ENCODE measurements at places on chromosomes 4 and X.

DNA sequence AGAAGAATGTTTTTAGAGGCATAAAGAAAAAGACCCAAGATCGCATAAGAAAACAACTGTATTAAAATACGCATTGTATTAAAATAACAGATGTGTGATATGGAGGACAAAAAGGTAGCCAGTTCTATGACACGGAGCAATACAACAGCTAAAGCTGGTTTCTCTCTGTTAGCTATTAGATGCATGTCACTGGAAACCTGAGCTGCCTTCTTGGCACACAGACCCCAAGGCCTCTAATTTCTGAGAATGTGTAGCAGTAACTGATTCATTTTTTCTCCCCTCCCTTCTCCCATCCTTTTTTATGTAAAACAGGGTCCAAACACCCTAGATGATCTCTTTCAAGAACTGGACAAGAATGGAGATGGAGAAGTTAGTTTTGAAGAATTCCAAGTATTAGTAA is 4.1 kb downstream of the S100G start:
- DNase-seq, result no peak

DNA sequence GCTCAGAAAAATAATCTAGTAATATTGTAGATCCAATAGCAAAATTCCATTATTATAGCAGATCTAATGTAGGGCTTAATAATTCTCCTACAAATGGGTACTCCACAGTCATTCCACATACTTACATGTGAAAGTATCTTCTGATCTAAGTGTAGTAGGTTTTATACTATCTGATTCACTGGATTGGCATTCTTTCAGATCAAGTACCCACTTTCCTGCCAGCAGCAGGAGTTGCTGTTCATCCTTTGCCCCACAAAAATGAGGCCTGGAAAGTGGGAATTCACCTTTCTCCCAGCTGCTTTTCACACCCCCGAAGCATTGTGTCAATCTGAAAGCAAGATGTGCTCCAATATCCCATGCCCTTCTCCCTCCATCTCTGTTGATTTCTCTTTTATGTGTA is 77.1 kb upstream of the RXFP1 start:
- no peak for DNase-seq

GRCh38 chr4:151798678-151799416 is 38.0 kb upstream of the GATB start:
- DNase-seq, result no peak

DNA sequence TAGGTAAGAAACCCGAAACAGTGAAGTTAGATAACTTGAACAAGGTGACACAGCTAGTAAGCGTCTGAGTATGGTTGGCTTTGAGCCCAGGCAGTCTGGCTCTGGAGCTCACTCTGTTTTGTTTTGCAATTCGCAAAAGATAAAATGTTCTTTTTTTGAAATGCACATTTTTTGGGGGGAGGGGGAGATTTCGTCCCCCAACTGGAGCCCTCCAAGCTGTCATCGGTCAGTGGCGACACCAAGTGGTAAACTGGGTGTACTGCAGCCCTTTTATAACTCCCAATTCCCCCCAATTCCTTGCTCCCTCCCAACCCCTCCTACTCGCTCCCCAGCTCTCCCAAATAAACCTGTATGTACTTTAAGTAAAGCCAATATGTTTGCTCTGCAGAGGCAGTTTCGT is 2.8 kb upstream of the CLCN5 start:
- no peak for DNase-seq

DNA sequence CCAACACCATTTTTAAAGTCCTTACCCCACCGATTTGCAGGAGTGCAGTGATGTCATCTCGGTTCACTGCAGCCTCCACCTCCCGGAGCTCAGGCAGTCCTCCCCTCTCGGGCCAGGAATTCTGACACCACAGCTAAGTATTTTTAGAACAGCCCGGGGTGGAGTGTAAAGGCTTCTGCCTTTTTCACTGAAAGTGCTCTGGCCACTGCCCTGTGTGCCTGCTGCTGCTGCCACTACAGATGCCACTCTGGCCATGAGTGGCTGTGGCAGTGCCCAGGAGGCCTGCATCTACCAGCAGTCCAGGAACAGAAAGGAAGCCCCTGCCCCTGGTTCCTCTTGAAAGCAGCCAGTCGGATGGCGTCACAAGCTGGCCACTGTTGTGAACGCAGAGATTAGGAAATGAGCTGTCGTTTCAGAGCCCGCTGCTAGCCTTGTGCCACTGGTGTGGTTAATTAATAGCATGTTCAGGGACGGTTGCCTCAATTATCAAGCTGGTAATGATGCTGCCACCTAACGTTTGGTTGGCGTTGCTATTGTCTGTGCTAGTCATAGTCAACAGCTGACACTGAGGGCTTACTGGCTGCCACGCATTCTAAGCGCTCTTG is 23.6 kb upstream of the TBC1D14 start:
- DNase-seq, result no peak

DNA sequence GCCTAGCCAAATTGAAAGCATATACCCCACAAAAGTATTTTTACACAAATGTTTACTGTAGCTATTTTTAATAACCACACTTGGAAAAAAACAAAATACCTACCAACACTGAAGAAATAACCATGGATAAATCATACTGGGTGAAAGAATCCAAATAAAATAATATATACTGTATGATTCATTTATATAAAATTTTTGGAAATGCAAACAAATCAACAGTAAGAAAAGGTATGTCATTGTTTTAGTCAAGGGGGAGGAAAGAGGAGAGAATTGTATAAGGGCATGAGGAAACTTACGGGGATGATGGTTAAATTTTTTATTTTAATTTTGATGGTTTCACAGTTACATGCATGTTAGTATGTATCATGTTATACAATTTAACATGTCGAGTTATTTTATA is 557.8 kb downstream of the TECRL start:
- no peak for DNase-seq

- no peak for DNase-seq
Observed at GRCh38 chrX:151099001-151099400, 77.4 kb upstream of the GPR50 start.

DNA sequence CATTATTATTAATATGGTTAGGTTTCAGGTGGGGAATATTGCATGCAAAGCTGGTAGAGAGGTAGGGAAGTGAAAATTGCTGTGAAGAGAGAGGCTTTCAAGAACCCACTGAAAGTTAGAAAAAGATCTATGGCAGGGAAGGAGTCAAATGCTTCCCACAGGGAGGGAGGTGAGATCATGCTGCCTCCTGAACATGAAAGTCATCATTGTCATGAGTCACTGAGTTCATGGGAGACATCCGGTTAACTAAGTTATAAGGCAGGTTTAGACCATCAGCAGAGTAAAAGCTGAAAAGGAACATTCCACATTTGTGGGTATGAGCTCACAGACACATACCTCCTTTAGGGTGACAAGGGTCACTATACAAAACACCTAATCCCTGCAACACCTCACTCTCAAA is 16.2 kb downstream of the GATB start:
- DNase-seq, result no peak

GRCh38 chrX:13681595-13681994 is 7.3 kb upstream of the RAB9A start:
- DNase-seq, result no peak

- no peak for DNase-seq
Observed at GRCh38 chr4:59565836-59566235, 1634.3 kb upstream of the ADGRL3 start.

- DNase-seq, result no peak
Observed at GRCh38 chr4:129246910-129247461, 151.0 kb downstream of the C4orf33 start.

DNA sequence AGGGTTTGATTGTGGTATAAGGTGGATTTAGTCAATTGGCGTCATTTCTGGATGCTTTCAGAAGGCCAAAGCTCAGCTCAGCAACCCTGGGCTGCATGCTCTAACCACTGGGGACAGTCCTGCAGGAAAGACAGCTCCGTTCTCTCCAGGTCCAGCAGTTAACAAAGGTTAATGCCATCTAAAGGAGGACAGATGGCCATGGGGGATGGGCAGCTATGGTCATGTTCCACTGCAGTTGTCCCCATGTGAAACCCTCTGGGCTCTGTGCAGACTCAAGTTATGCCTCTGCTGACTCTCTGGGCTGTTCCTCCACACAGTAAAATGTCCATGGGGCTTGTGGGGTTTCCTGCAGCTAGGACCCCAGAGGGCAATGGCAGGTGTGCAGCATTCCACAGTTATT is 562.1 kb upstream of the ADGRL3 start:
- DNase-seq, result no peak

- DNase-seq, result no peak
Observed at GRCh38 chr4:78059938-78060337, 2.8 kb downstream of the FRAS1 start.

- DNase-seq, result no peak
Observed at GRCh38 chr4:55035892-55036291, 89.5 kb downstream of the KDR start.

DNA sequence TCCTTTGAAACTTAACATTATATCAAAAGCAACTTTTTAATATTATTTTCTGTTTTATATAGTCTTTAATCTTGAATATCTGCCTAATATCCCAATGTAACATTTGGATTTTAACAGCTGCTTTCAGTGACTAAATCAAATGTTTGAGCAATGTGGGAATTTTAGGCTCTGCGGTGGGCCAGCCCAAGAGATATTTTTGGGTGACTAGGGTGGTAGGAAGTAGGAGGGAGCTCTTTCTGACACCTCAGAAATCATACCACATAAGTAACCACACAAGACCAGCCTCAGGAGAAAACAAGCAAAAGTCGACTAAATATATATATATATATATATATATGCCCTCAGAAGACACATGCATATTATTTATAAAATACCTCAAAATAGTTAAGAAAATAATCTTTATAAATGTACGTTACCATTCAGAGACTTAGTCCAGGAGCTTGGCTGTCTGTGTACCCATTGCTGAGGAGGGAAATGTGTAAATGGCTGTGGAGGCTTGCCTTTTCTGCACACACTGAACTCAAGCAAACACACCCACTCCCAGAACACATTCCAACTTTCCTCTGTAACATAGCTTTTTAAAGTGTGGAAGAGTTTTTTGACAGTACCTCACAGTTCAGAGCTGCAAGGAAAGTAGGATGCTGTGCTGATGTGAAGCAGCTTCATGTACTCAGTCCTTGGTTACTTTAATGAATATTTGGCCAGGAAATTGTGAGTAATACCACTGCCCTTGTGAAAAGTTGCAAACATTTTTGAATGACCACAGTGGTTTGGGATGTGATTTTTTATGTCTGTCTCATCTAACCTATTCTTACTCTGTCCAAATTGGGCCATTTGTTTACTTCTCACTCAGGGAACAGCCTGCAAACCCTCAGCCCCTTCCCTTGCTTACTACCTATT is at the start of gene RTL3:
Gene RTL3, minus strand, starts transcription at position 484 of the 900 bp plus-strand sequence. CDS start 908 bp downstream, outside the sequence.
- DNase-seq, result no peak

DNA sequence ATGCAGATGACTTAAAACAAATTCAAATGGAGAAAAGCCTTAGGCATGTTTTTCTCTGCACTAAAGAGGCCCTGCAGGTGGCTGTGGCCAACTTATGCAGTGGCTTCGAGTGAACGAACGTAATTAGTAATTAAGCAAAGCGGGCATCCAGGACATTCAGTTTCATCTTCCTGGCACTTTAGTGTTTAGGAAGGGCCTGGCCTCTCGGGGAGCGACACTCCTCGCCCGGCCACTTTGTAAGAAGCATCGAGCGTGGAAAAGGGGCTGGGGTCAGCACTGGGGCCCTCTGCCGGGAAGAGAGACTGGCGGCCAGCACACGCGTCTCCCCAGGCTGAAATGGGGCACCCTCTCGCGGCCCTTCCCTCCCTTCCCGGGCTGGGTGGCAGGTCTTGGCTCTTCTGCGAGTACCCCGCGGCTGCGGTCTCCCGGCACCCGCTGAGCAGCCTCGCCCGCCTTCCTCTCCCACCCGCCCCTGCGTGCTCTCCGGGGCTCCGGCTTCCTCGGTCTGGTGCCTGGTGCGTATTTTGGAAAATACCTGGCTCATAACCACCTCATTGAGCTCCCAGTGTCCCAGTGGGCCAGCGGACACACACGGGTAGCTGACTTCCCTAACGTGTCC is 677 bp upstream of the CYP4V2 start:
- peak; percentile 36 for DNase-seq

- DNase-seq, result no peak
Observed at GRCh38 chr4:2296631-2297601, 35.0 kb upstream of the MXD4 start.

DNA sequence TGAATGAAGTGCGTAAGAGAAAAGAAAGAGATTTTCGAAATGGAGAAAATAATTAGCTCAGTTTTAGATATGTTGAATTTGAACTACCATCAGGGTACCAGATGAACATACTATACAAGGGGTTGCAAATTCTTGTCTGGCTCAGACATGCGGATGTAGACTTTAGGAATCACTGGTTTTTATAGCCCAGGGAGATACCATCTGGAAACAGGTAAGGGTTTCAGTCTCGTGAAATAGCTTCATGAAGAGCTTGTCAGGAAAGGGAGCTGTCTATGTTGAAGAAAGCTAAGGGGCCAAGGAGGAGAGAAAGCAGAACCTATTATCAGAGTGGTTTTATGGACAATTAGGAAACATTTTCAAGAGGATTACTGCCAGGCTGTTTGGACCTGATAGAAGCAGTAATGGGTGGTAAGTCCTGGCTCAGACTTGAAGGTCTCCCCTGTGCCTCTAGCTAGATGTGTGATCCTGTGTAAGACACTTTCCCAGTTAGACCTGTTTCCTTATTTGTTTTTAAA is 6.7 kb downstream of the RAB9A start:
- no peak for DNase-seq

GRCh38 chrX:21943460-21944135 is 3.1 kb downstream of the SMS start:
- no peak for DNase-seq

GRCh38 chrX:8673201-8673600 is 58.7 kb downstream of the ANOS1 start:
- no peak for DNase-seq

- DNase-seq, result no peak
Observed at GRCh38 chrX:42615161-42615563, 162.8 kb downstream of the PPP1R2C start.

- DNase-seq, result no peak
Observed at GRCh38 chrX:67543818-67544217, at the start of gene AR. Gene AR (plus strand): TSS chrX:67544021. CDS start chrX:67545147, 1,126 bp downstream.

GRCh38 chrX:50594788-50595187 is 124.2 kb upstream of the DGKK start:
- no peak for DNase-seq

DNA sequence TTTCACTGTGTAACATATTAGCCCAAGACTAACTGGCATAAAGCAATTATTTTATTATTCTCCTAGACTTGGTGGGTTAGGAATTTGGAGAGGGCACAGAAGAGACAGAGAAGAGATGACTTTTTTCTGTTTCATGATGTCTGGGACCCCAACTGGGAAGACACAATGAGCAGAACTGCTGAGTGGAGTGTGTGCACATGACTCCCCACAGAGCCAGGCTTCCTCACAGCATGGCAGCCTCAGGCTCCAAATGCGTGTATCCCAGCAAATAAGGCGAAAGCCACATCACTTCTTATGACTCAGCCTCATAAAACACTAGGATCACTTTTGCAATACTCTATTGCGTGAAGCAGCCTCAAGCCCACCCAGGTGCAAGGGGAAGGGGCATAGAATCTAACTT is 68.4 kb downstream of the MFAP3L start:
- no peak for DNase-seq

DNA sequence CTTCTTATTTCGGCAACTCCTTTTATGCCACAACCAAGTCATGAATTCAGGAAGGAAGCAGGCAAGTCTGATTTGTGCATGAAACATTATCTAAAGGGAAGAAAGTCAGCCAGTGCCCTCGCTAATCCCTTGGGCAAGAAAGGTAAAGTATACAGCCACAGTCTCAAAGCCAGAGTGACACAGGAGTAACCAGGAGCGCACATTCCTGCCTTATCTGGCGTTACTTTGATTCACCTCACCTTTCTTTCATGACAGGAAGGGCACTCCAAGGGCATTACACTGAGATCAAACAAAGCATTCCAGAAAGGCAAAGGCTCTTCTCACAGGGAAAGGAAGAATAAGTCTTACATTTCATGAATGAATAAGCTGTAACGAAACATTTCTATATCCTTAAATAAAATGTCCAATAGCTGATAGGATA is 38.8 kb downstream of the FAT1 start:
- DNase-seq, result no peak
